Activated T-cell treated with anti-CD3 and anti-CD28 coated beads, Interleukin-2, amount 50 U/mL, for 72 hours (primary cell): ENCODE measurements at places on chromosomes 12 and 14. TPM values are rescaled to one million over a fixed set of nuclear protein-coding genes. Genes with fewer than 3 reads are reported as not detected.

- no peak for DNase-seq
Observed at GRCh38 chr12:100403446-100403845, 46.6 kb downstream of the SLC17A8 start.

DNA sequence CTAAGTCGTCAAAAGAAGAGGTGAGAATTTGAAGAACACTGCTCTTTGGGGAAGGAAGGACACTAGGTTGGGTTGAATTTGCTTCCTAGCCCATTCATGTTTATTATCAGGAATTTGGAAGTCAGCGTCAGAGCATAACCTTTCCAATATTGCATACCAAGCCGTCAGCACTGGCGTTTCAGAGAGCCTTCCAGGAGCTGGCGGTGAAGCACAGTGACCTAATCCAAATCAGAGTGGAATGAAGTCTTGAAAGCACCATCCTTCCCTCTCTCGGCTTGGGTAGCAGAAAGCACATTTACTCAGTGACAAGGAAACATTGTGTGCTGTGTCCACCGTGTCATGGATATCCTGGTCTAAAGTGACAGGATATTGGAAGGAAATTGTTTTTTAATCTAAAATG, 240.3 kb upstream of the PELI2 start:
- no peak for DNase-seq

- no peak for DNase-seq
Observed at GRCh38 chr12:66537876-66538275, 141.0 kb downstream of the GRIP1 start.

- DNase-seq, result peak; percentile 71
Observed at GRCh38 chr12:69161829-69162228, 77.5 kb upstream of the CPSF6 start.

- no peak for DNase-seq
Observed at GRCh38 chr12:93789767-93790166, 112.6 kb downstream of the CRADD start.

The VRTN gene
- total RNA-seq, result not detected

The KRT85 gene
- not detected for total RNA-seq

The CLEC2A gene
- total RNA-seq, result not detected
